ENCODE measurements at places on chromosomes 2 and 18. TPM values are rescaled to one million over a fixed set of nuclear protein-coding genes. Genes with fewer than 3 reads are reported as not detected.

DNA sequence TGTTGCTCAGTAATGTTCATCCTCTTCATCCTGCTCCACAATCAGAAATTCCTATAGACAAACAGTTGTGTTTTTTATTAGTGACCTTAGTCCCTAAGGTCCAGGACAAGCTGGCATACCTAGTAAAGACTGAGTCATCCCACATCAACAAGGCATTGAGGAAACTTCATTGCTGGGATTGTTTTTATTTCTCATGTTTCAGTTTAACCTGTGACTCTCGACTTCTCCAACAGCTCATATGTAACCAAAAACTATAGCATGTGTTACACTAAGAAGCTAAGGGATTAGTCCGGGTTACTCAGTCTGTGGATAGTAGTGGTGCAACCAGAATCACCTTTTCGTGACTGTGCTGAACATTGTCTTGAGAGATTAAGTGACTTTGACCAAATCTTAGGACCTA lies 292.1 kb downstream of the RDH14 start:
- no peak for DNase-seq

GRCh38 chr18:41969881-41970280 lies 14.8 kb downstream of the PIK3C3 start:
- no peak for DNase-seq

The TBR1 gene
- total RNA-seq = not detected

DNA sequence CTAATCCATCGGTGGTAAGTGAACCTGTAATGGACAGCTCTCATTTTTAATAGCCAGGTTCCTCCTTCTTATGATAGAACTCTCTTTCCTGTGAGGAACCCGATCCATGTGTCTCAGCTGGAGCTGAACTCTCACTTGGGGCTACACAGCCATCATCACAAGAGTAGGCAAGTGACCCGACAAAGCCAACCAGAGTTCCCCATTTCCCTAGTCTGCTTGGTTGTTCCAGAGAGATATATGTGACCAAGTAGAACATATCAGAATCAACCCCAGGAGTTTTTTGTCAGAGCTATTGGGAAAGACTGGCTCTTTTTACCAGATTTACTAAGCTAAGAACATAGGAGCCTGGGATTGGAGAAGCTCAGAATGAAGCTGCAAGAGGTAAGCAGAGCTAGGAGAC lies 14.6 kb upstream of the HNRNPLL start:
- no peak for DNase-seq

- DNase-seq = no peak
These were observed 376.5 kb downstream of the ALK start for GRCh38 chr2:29544917-29545316.

The BMPR2 gene
- total RNA-seq = 10.6 TPM

DNA sequence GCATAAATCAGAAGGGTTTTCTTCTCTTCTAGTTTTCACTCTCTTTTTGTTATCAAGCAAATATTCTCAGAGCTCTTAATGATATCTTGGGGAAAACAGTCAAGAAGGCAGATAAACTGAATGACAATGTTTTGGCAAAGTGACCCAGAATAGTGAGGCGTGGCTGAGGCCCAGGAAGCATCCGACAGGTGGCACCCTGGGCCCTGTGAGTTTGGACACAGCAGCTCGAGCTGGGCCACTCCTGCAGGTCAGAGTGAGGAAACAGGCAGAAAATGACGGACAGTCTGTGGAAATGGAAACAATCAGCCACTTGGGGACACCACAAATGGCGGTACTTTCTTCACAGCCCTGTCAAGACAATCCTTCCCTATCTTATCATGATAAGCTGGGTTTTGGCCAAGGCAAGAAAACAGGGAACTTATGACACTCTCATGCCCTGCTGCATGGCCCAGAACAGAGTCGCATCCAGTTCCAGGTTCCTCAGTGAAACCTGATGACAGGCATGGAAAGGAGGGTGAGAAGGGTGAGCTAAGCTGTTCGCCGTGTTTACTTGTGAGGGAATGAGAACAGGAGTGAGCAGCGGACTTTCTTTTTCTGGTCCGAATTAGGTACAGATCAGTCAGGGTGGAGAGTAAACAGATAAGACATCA lies 32.1 kb downstream of the MRPL44 start:
- DNase-seq = no peak

The APCDD1 gene
- not detected for total RNA-seq

Measured in activated CD4-positive, alpha-beta memory T cell treated with anti-CD3 and anti-CD28 coated beads, Interleukin-2, amount 10 ng/mL, durations not matched to agents 7 days and 5 days (primary cell).